Kidney glomerular epithelial cell (primary cell): ENCODE measurements at places on chromosomes 16 and 17.

DNA sequence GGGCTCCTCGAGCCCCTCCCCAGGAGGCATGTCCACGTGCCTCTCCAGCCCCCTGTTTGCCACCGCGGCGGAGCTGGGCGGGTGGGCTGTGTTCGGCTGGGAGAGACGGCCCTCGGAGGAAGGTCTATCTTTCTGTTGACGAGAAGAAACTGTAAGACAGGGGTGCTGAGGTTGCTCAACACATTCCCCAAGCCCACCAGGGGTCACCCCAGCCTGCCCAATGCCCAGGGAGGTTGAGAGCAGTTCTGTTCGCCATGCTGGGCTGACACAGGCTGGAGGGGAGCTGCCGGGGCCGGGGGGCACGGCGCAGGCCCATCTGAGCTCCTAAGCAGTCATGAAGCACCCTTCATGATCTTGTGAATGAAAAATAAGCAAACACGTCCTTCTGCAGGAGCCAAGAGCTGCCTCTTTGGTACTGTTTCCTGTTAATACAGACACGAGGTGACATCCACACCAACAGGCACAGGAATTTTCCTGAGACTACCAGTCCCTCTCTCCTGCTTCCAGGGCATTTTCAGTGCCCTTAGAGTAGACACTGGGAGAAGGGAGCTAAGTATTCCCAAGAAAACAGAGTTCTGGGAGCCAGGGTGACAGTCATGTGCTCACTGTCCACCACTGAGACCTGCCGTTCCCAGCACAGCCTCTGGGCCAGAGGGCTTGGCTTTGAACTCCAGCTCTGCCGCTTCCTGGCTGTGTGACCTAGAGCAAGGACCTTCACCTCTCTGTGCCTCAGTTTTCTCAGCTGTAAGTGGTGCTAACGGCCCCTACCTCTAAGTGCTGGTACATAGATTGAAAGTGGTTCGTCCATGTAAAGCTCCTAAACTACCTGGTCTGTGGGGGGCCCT, 9.2 kb downstream of the UBALD2 start:
- no peak for DNase-seq

- DNase-seq = no peak
Measured at GRCh38 chr17:50631908-50632571, 2.6 kb upstream of the ABCC3 start.

DNA sequence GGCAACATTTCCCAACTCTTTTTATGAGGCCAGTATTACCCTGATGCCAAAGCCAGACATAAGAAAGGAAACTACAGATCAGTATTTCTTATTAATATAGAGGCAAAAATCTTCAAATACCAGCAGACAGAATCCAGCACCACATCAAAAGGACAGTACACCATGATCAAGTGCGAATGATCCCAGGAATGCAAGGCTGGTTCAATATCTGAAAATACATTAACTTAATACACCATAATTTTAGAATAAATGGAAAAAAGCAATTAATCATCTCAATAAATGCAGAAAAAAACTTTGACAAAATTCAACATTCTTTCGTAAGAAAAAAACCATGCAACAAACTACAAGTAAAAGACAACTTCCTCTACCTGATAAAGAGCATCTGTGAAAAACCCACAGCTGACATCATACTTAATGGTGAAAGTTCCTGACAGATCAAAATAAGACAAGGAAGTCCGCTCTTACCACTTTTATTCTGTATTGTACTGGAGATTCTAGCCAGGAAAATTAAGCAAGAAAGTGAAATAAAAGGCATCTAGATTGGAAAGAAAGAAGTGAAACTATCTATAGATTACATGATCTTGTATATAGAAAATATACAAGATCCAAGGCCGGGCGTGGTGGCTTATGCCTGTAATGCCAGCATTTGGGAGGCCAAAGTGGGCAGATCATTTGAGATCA, 26.4 kb upstream of the MAPK3 start:
- no peak for DNase-seq

DNA sequence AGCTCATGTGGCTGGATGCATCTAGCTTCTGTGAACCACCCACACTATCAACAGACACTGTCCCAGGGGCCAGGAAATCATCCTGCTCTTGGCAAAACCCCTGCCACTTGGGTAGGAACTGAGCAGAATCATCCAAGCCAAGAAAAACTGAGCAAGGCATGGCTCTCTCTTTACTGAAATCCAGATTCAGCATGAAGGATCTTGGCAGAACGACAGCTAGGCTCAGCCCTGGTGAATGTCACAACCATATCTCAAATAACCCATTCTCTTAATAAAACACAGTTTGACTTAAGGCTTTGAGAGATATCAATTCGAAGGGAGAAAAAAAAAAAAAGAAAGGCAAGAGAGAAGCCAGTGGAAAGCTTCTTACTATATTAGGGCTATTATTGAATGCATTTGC, 72.2 kb downstream of the MAF start:
- no peak for DNase-seq

GRCh38 chr17:8889458-8890210, 22.2 kb upstream of the PIK3R6 start:
- no peak for DNase-seq

DNA sequence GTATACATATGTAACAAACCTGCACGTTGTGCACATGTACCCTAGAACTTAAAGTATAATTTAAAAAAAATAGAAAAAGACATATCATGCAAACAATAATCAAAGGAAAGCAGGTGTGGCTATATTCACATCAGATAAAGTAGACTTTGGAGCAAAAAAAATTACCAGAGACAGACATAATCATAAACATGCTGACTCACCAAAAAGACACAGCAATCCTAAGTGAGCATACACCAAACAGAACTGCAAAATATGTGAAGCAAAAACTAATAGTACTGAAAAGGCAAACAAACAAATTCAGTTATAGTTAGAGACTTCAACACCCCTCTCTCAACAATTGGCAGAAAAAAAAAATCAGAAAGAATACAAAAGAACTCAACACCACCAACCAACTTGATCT, 29.9 kb downstream of the SHCBP1 start:
- DNase-seq = no peak

GRCh38 chr17:35666967-35667532, 64.4 kb upstream of the RASL10B start:
- DNase-seq = peak; percentile 16

DNA sequence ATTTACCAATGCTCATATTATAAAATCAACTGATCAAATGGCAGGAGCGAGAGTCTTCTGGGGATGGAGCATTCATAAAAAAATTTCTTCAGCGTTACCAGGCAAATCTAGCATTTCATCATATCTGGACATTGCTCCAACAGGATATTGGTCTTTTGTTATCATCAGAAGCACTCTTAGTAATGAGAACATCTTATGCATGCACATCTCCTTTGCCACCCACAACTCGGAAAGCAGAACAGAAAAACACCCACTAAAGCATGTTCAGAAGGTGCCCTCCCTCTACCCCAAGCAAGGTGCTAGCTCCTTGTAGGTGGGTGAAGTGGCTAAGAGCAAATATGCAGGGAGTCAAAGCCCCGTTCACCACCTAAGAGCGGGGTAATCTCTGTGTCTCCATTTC, 18.9 kb downstream of the ARHGAP17 start:
- DNase-seq = no peak

GRCh38 chr17:74682028-74682427, 30.7 kb downstream of the CD300LF start:
- DNase-seq = no peak

- no peak for DNase-seq
Measured at GRCh38 chr16:7294020-7294419, 38.6 kb upstream of the RBFOX1 start.

DNA sequence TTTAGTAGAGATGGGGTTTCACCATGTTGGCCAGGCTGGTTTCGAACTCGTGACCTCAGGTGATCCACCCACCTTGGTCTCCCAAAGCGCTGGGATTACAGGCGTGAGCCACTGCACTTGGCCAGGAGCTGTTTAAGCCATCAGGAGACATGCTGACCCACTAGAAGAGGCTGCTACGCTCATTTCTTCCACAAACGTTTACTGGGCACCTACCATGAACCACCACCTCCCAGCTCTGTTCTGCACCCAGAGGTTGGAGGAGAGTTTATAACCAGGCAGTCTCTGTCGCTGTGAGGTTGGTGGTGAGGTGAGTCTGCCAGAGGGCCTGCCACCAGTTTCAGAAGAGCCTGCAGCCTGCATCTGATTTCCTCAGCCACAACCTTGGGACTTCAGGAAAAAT, 51.8 kb downstream of the SF3B3 start:
- no peak for DNase-seq

GRCh38 chr16:50012182-50012581, 12.8 kb upstream of the CNEP1R1 start:
- no peak for DNase-seq

DNA sequence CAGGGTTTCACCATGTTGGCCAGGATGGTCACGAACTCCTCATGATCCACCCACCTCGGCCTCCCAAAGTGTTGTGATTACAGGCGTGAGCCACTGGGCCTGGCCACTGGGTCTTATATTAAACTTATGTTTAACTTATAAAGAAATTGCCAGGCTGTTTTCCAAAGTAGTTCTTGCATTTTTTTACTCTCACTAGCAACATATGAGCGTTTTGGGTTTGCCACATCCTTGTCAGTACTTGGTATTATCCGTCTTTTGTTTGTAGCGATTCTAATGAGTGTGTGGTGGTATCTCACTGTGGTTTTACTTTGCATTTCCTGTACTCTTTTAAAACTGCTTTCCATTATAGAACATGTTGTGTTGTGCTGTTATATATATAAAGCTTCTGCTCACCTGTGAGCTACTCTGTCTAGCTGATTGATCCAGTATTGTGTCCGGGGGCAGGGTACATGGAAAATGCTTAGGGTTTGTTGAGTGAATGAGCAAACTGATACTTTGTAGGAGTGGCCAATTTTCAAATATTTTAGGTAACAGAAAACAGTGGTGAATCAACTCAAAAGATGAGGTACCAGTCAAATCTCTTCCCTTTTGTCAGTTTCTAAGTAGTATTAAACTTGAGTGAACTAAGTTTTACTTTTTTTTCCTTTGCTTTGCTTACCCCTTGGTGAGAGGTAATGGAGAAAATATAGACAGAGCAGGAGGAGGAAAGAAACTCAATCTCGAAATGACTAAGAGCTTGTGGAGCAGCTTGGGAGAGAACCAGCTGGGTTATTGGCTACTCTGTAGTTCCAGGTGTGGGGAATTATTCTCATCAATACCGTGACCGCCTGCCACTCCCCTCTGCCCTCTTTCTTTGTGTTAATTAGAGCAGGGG, 75.8 kb downstream of the PITPNC1 start:
- DNase-seq = no peak
